CD4-positive, CD25-positive, alpha-beta regulatory T cell (primary cell): ENCODE measurements at places on chromosomes 12 and 14. TPM values are rescaled to one million over a fixed set of nuclear protein-coding genes. Genes with fewer than 3 reads are reported as not detected.
A peak's percentile ranks its signal among the peaks of the same experiment; 100 is the strongest.

DNA sequence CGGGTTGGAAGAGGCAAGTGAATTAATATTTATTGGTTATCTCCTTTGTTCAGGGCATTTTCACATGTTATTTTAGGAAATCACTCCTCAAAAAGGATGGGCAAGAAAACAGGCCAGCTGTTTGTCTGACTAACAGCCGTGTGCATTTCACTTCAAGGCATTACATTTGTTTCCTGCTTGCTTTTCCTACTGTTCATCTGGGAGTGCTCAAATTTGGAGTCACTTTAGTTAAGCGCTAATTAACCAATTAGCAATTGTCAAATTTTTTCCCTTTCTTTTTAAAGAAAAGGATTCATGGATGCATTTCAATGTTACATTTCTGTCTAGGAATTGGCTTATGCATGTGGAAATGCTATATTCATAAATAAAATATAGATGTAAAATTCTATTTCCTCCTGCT lies 415.9 kb downstream of the NELL2 start:
- DNase-seq = no peak

- DNase-seq = no peak
Observed at GRCh38 chr14:34766060-34766459, 51.7 kb upstream of the CFL2 start.

DNA sequence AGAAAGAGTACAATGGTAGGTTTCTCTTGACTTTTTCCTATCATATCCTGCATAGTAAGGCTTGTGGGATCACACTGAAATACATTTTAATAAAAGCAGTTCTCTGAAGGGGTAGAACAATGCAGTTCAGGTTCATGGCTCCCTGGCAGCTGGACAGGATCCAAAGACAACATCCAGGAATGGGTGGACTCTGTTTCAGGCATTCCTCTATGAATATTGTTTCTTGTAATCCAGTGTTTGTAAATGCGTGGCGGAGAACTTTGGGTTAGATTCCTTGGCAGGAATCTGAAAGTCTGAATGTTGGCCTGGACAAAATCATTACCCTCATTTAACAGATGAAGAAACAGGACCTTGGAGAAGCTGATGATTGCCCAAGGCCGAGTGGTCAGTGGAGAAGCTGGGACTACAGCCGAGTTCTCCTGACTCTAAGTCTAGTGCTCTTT lies 43.5 kb downstream of the SYNE2 start:
- DNase-seq = no peak

GRCh38 chr12:60027266-60027665 lies 431.4 kb downstream of the SLC16A7 start:
- DNase-seq = no peak

- peak; percentile 18 for DNase-seq
Observed at GRCh38 chr12:110073049-110073831, 24.9 kb upstream of the C12orf76 start.

DNA sequence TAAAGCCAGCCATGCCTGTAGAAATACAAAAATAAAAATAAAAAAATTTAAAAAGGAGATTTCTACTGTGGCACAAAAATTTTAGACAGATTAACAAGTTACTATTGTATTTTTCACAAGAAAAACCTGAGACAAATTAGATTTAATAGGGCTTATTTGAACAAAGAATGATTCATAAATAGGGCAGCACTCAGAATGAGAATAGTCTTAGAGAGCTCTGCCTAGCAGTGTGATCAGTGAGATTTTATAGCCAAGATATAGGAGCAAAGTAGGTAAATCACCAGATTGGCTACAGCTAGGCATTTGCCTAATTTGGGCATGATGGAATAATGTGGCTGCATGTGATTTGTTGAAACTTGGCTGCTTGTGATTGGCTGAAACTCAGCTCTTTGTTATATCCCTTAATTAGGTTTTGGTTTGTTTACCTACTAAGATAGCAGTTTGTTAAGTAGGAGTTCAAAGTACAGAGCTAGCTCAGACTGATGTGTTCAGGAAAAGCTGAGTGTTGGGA lies 279.7 kb upstream of the TMTC1 start:
- no peak for DNase-seq

DNA sequence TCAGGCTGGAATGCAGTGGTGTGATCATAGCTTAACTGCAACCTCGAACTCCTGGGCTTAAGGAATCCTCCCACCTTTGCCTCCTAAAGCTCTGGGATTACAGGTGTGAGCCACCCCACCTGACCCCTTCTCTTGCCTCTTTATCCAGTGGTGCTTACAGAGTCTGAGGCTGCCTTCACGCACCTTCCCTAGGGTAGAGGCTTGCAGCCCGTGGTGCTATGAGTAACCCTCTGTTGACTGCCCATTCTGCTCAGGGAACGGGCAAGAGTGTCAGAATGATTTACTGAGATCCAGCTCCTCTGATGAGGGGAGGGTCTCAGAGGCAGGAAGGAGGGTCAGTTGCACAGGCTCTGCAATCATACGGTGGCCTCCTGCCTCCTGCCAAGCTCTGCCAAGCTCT lies 125.1 kb upstream of the TBX3 start:
- DNase-seq = no peak

DNA sequence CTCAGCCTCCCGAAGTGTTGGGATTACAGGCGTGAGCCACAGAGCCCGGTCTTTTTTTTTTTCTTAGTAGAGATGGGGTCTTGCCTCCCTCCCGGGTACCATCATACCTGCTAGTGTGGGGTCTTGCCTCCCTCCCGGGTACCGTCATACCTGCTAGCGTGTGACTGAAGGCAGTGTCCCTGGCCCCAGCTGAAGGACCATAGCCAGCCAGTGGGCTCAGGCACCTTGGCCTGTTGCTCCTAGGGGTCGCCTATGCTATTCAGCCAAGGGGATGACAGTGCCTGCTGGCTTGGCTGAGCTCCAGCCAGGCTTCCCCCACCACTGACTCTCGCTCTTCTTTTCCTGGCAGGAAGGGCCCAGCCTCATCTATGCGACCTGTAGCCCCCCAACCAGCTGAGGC lies 10.5 kb upstream of the BLTP3B start:
- DNase-seq = no peak

DNA sequence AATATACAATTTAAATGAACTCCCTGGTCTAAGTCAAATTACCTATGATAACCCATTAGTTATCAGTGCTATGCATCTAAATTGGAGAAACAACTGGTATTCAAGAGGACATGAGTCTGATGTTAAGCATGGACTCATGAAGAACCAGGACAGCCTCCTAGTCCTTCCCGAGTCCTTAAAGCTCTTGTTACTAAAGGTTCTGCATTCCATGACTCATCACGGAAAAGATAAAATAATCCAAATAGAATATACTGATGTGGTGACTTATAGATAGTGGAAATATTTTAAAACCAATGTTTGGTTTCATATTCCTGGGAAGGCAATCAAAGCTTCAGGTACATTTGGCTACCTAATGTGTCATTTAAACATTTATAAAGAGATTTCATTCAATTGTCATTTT lies 117.2 kb upstream of the PMCH start:
- no peak for DNase-seq

GRCh38 chr12:72230589-72230988 lies 41.6 kb upstream of the TRHDE start:
- DNase-seq = no peak

GRCh38 chr12:48927261-48927660 lies 2.0 kb upstream of the FKBP11 start:
- no peak for DNase-seq

DNA sequence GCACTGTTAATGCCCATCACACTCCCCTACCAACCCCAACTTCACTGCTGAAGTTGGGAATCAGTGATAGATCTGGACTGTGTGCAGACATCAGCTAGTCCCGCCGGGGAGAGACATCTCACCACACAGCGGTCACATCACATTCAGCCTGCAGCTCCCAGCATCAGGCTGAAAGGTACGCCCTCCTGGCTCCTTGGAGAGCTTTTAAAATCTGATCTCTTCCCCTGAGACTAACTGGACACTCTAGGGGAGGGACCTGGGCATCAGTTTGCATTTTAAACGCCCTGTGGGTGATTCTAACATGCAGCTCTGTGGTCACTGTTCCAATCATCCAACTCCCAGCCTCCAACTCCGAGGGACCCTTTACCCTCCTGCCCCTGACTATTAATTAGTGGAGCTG lies 58.4 kb downstream of the CCDC85C start:
- no peak for DNase-seq

GRCh38 chr14:90105756-90106155 lies 44.0 kb downstream of the KCNK13 start:
- no peak for DNase-seq

DHRS2 gene
- total RNA-seq = not detected

CCDC59 gene
- total RNA-seq = 141 TPM

MYO1A gene
- total RNA-seq = 0.32 TPM

SPIC gene
- total RNA-seq = not detected

SIX6 gene
- total RNA-seq = not detected
